Activated T-helper 1 cell treated with anti-CD3 and anti-CD28 coated beads, Interleukin-2, amount 50 U/mL, for 16 hours (primary cell): ENCODE measurements at places on chromosomes 16 and 17.

GRCh38 chr16:84068041-84068440 lies 25.4 kb upstream of the SLC38A8 start:
- DNase-seq, result no peak

DNA sequence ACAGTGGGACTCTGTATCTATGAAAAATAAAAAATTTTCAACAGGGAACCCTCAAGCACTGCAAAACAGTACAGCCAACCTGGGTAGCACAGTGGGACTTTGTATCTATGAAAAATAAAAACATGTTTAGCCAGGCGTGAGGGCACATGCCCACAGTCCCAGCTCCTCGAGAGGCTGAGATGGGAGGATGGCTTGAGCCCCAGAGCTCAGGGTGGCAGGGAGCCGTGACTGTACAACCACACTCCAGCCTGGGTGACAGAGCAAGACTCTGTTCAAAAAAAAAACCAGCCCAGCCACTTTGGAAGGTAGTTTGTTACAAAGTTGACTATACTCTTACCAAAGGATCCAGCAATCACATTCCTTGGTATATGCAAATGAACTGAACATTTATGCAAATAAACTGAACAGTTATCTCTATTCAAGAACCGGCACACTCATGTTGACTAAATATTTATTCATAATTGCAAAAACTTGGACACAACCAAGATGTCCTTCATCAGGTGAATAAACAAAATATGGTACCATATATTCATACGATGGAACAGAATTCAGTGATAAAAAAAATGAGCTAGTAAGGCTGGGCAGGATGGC lies 5.2 kb downstream of the RPH3AL start:
- no peak for DNase-seq

- DNase-seq, result no peak
Observed at GRCh38 chr16:73572135-73572828, 524.4 kb upstream of the ZFHX3 start.

DNA sequence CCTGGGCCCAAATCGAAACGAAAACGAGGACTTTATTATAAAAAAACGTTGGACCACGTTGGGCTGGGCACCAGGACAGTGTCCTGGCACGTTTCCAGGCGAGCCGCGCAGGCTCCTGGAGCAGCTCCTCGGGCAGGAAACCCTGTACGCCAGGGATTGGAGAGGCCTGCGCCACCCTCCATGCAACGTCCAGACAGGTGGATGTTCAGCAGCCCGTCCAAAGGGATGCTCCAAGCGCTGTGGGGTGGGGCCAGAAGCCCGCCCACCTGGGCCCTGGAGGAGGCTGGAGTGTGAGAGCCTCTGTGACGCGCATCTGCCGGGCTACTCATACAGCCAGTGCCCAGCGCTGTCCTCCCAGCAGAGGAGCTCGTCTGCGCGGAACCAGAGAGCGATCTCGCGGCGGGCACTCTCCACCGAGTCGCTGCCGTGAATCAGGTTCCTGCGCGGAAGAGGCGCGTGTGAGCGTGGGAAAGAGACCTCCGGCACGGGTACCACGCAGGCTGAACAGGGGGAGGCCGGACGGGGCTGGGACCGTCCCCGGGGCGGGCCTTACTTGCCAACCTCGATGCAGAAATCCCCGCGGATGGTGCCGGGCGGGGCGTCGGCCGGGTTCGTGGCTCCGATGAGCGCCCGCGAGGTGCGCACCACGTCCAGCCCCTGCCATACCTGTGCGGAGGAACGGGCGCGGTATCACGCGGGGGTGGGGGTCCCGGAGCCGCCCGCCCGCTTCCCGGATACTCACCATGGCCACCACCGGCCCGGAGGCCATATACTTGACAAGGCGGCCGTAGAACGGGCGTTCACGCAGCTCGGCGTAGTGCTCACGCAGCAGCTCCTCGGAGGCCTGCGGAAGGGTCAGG lies 785 bp downstream of the NME3 start:
- peak; percentile 42 for DNase-seq

- no peak for DNase-seq
Observed at GRCh38 chr17:9170853-9171252, 149.5 kb downstream of the NTN1 start.
